Occipital lobe (tissue), 3 donors: ENCODE measurements at places on chromosomes 1 and 21. TPM values are rescaled to one million over a fixed set of nuclear protein-coding genes. Genes with fewer than 3 reads are reported as not detected.

CENPL gene
- total RNA-seq, result 25.6 TPM

ESRRG gene
- total RNA-seq, result 6.9 TPM

CYP4A11 gene
- not detected for total RNA-seq

CFAP107 gene
- not detected for total RNA-seq

PTGFRN gene
- 52.7 TPM for total RNA-seq

DNA sequence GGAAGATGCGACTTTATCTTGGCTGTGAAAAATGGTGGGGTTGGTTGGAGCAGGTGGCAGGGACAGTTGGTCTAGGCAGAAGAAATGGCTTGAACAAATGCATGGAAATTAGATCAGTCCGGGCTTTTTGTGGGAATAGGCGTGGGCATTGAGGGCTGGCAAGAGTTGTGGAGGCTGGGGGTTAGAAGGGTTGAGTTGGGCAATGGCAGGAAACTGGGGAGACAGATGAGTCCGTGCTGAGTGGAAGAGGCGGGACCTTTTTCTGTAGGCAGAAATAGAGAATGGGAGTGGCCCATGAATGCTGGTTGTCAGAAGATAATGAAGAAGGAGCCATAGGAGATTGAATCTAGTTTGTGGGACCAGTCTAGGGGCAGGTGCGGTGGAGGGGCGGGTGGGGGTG lies 6.9 kb downstream of the PDPN start:
- DNase-seq, result no peak

RRP1 gene
- 14.0 TPM for total RNA-seq
